ENCODE measurements at places on chromosomes 1 and 21.

DNA sequence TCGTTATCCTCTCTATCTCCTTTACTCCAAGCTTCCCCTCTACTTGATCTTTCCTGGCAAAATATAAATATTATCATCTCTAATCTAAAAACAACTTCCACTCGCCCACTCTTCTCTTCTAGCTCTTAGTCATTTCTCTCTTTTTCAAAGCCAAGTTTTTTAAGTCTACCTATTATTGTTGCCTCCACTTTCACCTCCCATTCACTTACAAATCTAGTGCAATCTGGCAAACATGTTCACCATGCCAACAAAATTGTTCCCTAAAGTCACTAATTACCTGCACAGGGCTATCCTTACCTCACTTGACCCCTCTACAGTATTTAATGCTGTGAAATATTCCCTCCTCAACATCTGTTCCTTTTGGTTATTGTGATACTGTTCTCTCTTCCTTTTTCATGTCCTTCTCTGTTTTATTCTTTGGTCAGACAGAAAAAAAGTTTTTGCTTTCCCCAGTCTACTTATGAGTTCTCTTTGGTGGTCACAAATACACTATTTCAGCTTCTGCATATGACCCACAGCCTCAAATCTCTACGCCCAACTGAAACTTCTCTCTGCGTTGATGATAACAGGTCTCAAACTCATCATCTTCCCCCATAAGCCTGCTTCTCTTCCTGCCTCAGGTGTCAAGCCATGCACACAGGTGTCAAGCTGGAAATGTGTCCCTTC lies 31.9 kb upstream of the RAP1A start:
- DNase-seq: no peak

DNA sequence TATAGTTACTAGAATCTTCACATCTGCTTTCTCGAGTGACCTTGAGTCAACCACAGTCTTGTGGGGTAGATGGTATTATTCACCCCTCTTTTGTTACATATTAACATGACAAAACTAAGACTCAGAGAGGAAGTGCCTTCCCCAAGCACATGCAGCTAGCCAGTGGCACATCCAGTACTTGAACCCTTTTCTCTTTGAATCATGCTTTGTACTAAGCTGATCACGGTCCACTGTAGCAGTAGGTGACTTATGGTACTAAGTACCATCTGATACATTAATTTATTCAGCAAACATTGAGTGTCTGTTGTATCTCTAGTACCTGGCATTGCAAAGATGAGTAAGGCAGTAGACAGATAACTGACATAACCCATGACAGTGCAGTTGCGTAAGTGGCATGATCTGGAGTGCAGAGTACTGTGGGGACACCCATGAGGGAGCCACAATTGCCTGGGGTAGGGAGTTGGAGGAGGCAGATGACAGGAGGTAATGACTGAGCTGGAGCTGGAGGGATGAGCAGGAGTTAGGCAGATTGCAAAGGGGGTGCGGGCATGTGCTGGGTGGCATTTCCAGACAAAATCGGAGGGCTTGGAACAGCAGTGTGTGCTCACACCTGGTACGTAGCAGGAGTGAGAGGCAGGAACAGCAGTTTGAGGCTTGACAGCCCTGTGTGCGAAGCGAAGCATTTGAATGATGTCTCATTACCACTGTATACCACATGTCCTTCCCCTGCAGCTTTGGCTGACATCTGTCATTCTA lies 29.8 kb downstream of the UCK2 start:
- peak; percentile 84 for DNase-seq

- no peak for DNase-seq
Observed at GRCh38 chr1:24535021-24535424, 20.9 kb upstream of the NCMAP start.

GRCh38 chr1:225750420-225750819 lies 27.2 kb upstream of the SRP9 start:
- no peak for DNase-seq

GRCh38 chr1:59237900-59238299 lies 59.0 kb upstream of the FGGY start:
- no peak for DNase-seq

DNA sequence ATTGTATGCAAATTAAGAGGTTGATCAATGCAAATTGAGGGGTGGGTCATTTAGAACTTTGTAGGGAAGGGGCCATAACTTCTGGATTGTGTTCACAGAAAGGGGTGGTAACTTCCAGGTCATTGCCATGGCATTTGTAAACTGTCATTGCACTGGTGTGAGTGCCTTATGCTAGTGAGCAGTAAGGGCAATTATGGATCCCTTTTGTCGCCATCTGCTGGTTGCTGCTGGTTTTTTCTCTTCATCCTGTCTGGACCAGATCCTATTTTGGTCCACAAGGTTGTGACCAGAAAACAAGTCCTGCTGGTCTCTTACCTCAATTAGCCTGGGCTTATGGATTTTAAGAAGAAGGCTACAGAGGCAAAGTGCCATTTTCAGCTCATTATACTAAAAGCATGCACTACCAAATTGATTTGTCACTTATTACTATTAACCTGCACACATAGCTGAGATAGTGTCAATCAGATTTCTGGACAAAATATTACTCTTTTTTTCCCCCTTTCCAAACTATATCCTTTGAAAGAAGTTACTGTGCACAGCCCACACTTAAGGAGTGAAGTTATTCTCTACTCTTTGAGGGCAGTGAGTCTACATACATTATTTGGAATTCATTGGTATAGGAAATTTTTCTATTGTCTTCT lies 196.2 kb downstream of the ZC3H11B start:
- DNase-seq: peak; percentile 36

- no peak for DNase-seq
Observed at GRCh38 chr1:202597090-202597761, 113.0 kb downstream of the SYT2 start.

DNA sequence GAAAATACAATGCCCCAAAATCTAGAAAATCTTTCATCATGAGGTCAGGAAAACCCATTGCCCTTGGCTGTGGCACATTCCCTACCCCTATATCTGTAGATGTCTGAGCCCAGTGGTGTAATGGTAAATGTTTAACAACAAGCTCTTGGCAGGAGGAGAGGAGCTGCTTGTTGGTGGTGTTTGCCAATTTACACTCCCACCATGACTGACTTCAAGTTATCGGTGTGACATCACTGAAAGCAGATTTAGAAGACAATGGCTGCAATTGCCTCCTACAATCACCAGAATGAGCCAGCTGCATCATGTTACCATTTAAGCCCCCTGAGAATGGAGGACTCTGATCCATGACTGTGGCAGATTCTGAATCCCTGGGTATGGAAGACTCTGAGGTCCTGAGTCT lies 70.9 kb downstream of the SDC3 start:
- no peak for DNase-seq

GRCh38 chr21:33401630-33401992 lies 1.6 kb upstream of the IFNGR2 start:
- no peak for DNase-seq

DNA sequence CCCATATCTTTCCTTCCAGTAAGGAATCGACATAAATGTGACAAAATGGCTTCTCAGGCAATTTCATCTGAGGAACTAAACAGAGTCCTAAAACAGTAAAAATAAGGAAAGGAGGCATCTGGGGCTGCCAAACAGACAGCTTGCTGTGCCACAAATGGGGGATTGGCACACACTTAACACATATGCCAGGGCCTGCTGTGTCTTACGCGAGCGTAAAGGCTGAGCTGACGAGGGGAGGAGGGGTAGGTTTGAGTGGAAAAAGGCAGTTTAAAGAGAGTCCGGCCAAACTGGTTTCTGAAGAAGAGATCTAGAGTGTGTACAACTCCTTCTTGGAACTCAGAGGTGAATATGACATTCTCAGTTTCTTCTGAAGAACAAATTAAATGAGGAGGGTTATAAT lies 244.1 kb upstream of the MAP1LC3C start:
- no peak for DNase-seq

DNA sequence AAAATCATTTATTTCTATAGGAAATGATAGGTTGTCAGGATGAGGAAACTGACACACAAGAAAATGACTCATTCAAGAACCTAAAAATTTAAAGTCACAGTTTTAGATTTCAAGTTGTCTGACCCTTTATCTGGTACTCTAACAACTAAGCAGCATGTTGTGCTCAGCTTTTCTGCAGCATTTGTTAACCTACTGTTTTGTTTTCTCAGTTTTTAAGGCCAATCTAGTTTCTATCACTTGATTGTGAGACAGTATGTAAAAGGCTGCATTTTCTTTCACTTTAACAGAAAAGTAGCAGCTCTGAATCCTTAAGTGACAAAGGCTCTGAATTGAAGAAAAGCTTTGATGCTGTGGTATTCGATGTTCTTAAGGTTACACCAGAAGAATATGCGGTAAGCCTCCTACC lies 59.1 kb downstream of the RALGPS2 start:
- peak; percentile 7 for DNase-seq

GRCh38 chr1:81921344-81921743 lies 120.6 kb downstream of the ADGRL2 start:
- DNase-seq: no peak

DNA sequence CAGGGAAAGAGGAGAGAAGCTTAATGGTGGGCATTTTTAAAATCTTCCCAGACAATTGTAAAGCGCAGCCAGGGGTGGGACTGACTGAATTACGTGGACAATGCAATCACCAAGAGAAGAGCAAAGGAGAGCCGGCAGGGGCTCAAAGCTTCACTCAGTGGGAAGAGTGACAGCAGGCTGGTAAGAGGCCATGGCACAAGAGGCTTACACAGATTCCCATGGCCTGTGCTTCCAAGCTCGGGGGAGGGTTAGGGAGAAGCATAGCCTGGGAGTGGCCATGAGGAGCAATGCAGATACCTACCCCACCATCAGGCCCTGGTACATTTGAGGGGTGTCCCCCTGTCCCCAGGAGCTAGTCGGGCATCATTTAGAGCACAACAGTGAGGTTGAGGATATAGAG lies 27.1 kb upstream of the SEC16B start:
- no peak for DNase-seq

DNA sequence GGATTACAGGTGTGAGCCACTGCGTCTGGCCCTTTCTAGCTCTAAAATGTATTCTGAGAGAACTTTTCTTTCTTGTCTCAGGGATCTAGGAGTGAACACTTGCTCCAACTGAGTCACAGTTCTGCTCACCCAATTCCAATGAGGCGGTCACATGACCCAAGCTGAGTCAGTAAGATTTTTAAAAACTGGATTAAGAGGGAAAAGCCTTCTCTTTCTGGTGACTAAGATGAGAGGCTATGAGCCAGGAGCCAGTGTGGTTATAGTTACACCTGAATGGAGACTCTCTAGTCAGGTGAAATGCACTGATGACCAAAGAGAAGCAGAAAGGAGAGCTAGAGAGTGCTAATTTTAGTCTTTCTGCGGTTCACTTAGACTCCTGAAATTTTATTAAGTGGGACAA lies 9.5 kb upstream of the DEPDC1 start:
- DNase-seq: no peak

- no peak for DNase-seq
Observed at GRCh38 chr1:39757501-39757900, 13.6 kb downstream of the OXCT2 start.

DNA sequence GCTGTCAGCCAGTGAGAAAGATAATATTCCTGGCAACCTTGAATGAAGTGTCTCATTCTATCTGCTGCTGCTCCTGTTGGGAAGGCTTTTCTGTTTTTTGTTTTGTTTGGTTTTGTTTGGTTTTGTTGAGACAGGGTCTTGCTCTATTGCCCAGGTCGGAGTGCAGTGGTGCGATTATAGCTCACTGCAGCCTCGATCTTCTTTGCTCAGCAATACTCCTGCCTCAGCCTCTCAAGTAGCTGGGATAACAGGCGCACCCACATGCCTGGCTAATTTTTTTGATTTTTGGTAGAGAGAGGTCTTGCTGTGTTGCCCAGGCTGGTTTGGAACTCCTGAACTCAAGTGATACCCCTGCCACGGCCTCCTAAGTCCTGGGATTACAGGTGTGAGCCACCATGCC lies 37.6 kb downstream of the BTG3 start:
- DNase-seq: no peak

DNA sequence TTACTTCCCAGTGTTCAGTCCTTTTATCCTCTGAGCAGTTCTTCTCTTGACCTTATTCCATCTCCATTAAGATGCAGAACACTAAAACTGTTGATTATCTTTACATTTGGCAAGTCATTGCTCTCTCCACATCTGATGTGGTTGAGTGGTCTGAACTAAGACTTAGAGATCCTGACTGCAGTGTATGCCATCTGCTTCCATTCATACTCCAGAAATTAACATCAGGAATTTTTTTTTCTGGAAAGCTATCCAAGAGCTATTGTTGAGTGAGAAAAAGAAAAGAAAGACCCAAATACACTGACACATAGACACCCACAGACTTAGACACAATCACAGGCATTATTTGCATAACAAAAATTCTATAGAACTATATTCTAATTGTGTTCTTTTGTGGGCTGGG lies 3.7 kb upstream of the TRIM62 start:
- no peak for DNase-seq

- no peak for DNase-seq
Observed at GRCh38 chr1:97114842-97115241, 393.3 kb downstream of the PTBP2 start.

DNA sequence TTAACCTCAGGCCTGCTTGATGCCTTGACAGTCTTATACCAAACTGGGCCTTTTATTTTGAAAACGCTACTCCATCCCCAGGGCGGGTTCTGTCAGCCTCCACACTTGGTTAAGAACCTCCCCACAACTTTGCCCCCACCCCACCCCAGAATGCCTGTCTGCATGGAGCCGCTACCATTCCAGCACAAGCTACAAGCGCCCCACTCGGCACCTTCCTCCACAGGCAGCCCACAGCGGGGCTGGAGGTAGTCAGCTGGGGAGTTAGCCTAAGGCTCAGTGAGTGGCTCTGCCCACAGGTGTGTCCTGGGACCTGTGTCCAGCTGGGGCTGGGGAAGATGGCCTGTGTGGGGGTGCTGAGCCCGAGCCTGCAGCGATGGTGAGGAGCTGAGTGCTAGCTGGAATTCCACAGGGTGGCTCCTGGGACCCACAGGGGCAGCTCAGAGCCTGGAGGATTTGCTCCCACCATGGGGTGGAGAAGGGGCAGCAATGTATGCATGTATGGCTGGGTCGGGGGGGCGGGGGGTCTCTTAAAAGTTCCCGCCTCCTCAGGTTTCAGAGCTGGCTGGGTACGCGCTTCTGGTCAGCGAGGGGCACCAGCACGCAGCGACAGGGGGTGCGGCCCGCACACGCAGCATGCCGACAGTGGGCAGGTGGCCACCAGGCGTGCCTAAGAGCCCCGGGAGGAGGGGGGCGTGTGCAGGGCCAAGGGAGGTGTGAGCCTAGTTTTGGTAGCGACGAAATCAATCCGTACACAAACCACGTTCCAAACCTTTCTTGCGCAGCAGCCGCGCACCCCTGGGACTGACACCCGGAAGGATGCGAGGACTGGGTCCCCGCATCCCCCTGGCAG lies 917 bp downstream of the ETNK2 start:
- DNase-seq: no peak

GRCh38 chr21:44995343-44995941 lies 55.6 kb downstream of the SLX9 start:
- DNase-seq: no peak

DNA sequence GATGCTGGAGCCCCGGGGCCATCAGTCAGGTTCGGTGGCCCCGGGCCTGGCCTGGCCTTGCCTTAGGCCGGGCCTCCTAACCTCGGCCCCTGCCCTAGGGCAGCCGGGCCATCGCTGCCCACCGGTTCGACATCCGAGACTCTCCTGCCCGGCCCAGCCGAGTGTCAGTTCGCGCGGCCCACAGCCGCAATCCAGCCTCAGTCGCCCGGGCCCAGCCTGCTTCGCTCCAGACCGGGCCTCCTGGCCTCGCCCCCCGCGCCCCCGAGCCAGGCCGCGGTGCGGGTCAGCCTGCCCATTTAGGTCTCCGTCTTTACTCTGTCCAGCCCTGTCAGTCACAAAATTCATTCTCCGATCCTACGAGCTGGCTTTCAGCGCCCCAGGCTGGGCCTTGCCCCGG lies 777 bp downstream of the LRRC41 start:
- peak; percentile 10 for DNase-seq

- peak; percentile 89 for DNase-seq
Observed at GRCh38 chr1:116356673-116357072, 16.4 kb upstream of the ATP1A1 start.

All from HCEC 1CT (cell line).